ENCODE measurements at places on chromosomes 4 and X. TPM values are rescaled to one million over a fixed set of nuclear protein-coding genes. Genes with fewer than 3 reads are reported as not detected.

VEGFC gene
- 2.8 TPM for total RNA-seq

CXCL6 gene
- total RNA-seq: 1.2 TPM

CFAP99 gene
- total RNA-seq: 30.5 TPM

UGT2B7 gene
- total RNA-seq: not detected

CWH43 gene
- total RNA-seq: not detected

EDNRA gene
- total RNA-seq: 12.3 TPM

MANBA gene
- total RNA-seq: 22.7 TPM

ETDA gene
- not detected for total RNA-seq

GAGE12E gene
- total RNA-seq: 1.2 TPM

NHS gene
- total RNA-seq: 25.7 TPM

NAP1L3 gene
- 37.2 TPM for total RNA-seq

EREG gene
- total RNA-seq: 0.37 TPM

C4orf51 gene
- 0.87 TPM for total RNA-seq

TMEM192 gene
- 16.8 TPM for total RNA-seq

GPR173 gene
- 2.8 TPM for total RNA-seq

SASH3 gene
- 2.0 TPM for total RNA-seq

GYG2 gene
- total RNA-seq: 2.4 TPM

SHOX gene
- 0.06 TPM for total RNA-seq

XAGE5 gene
- 1.5 TPM for total RNA-seq

NLGN3 gene
- 7.6 TPM for total RNA-seq

HHIP gene
- 3.5 TPM for total RNA-seq

GRCh38 chrX:31219174-31219573, 147.3 kb upstream of the FTHL17 start:
- no peak for DNase-seq

DNA sequence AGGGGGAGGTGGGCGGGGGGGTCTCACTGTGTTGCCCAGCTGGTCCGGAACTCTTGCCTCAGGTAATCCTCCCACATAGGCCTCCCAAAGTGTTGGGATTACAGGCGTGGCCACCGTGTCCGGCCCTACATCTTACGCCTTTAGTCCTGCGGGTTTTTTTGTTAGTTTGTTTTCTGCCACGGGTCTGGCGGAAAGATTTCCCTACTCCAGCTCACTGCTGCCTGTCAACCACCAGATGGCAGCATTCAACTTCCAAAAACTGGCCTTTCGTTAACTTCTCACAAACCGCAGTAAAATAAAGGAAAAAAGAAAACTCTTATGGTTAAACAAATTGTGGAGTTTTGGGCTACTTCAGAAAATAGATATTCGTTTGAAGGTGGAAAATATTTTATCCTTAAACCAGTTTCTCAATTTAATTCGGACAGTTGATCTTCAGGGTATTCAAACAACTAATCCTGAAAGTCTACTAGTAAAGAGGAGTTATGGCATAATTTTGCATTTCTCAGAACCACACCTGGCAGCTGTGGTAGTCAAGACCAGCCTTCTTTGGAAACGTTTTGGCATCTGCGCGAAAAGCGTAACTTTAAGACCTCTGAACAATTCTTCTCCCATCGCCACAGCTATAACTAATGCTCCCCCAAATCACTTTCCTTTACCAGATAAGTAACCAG, 41.1 kb downstream of the LUZP4 start:
- peak; percentile 26 for DNase-seq

DNA sequence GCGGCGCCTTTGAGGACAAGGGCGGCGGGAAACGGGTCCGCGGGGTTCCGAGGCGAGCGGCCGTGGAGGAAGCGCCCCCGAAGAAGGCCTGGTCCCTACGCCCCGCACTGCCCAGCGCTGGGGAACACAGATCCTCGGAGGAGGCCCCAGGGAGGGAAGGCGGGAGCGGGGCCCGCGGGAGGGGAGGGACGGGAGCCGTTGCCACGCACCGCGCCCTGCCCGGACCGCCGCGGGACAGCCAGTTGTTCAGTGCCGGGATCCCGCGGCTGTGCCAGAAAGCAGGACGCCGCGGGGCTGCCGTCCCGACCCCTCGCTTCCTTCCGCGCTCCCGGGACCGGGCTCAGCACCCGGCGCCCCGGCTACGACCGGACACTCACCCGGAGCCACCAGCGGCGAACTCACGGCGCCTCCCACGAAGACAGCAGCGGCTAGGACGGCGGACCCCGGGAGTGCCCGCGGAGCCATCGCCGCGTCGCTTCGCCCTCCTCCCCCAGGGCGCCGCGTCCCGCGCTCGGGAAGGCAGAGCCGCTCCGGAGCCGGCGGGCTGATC, 278 bp downstream of the RELL1 start:
- peak; percentile 51 for DNase-seq

- DNase-seq: no peak
These were observed 16.1 kb upstream of the USO1 start for GRCh38 chr4:75708218-75708691.

DNA sequence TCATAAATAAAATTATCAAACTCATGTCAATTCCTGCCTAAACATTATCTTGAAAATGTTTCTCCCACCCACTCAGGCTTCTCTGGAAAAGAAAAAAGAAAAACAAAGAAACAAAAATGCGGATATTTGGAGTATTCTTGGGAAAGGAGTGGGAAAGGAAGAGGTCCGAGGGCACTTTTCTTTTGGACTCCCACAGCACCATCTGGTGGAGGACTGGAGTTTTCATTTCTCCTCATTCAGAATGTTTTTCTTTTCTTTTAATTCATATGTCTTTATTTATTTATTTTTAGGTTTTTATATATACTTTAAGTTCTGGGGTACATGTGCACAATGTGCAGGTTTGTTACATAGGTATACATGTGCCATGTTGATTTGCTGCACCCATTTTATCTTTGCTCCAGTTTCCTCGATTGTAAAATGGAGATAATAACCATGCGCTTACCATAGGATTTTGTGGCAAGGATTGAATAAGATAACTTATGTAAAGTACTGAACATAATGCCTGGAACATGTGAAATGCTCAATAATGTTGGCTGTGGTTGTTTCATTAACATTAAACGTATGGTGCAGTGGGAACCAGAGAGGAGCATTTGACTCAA, 8.0 kb upstream of the KCNE5 start:
- peak; percentile 15 for DNase-seq

- no peak for DNase-seq
These were observed 119.3 kb downstream of the ADAMTS3 start for GRCh38 chr4:72449705-72450104.

GRCh38 chrX:115023811-115024210, 6.4 kb upstream of the IL13RA2 start:
- DNase-seq: no peak

GRCh38 chr4:153268295-153268694, 64.1 kb downstream of the TRIM2 start:
- no peak for DNase-seq

- DNase-seq: no peak
These were observed 1882.9 kb upstream of the AGA start for GRCh38 chr4:179325181-179325580.

DNA sequence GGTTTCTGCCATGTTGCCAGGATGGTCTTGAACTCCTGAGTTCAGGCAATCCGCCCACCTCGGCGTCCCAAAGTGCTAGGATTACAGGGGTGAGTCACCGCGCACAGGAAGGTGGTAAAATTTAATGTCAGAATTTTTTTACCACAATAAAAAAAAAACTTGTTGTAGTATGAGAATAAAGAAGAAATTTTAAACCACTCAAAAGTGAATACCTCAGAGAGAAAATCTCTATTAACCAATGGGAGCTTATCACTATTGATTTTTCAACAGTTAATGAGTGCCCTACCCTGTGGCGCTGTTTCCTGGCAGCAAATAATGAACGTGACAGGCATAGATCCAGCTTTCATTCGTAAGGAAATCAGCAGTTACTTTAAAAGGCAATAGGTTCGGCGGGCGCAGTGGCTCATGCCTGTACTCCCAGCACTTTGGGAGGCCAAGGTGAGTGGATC, 32.7 kb upstream of the SLC25A4 start:
- no peak for DNase-seq

- DNase-seq: no peak
These were observed 40.6 kb upstream of the NAP1L5 start for GRCh38 chr4:88738180-88738579.

- DNase-seq: peak; percentile 44
These were observed 763 bp downstream of the USP38 start for GRCh38 chr4:143185253-143186107.

DNA sequence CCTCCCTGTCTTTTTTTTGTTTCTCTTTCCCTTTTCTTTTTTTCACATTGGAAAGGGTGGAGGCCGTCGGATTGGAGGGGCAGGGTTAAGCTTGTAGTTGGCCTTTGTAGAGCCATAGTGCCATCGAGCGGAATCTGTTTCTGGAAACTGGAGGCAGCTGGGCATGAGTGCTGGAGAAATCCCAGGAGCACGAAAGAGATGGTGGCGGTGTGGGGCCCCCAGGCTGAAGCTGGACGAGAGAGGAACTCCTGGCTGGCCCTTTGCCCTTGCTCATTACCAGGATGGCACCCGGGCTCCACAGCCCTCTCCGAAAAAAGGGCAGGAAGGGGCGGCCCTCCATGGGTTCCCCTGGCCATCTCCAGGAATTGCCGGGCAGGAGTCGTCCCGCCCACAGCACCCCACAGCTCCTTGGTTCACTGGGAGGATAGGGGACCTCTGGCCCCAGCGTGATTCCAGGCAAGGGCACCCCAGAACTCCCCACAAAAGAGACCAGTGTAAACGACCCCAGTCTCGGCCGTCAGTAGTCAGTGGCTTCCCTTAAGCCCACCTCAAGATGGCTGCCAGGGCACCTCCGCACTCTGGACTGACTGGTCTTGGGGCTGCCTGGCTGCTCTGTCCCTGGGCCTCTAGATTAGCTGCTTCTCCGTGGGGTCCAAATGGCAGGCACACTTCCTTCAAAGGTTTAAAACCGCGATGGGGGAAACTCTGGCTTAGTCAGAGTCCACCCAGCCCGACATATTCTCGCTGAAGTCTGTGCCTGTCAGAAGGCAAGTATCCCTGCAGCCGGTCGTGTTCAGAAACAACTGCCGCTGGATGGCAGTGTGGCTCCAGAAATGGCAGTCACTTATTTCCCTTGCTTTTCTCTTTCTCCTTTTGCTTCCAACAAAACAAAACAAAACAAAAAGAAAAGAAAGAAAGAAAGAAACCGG, 74.1 kb downstream of the NBDY start:
- peak; percentile 62 for DNase-seq

DNA sequence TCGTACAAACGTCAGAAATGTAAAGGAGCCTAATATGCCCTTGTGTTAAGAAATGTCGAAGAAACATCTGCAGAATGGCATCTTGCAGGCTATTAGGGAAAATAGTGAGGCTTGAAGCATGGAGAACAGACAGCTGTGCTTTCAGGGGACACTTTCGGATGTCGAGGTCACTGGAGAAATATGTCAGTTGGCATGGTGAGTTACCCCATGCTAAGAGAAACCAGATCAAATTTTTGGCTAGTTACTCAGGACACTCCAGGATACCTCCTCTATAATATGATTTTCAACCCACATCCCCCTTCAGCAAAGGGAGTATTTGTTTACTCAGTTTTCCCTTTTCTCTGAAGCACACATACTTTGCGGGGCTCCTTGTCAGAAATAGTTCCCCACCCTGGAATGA, 171.4 kb downstream of the GPC3 start:
- DNase-seq: no peak

GRCh38 chrX:13215729-13216128, 104.1 kb downstream of the ATXN3L start:
- no peak for DNase-seq

DNA sequence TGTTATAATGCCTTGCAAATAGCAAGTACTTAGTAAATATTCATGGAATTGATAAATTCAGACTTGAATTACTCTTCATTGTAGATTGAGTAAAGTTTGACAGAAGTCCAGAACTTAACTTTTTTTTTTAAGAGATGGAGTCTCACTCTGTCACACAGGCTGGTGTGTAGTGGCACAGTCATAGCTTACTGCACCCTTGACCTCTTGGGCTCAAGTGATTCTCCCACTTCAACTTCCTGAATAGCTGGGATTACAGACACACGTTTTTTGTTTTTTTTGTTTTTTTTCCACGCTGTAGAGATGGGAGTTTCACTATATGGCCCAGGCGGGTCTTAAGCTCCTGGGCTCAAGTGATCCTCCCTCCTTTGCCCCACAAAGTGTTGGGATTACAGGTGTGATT, 32.1 kb downstream of the UBE2K start:
- DNase-seq: no peak

GRCh38 chr4:157226601-157227000, 6.1 kb downstream of the GRIA2 start:
- no peak for DNase-seq

GRCh38 chrX:17374619-17375366, at the start of gene NHS:
NHS (plus strand) TSS chrX:17375200; CDS start chrX:17375758, 558 bp downstream.
- DNase-seq: peak; percentile 80

DNA sequence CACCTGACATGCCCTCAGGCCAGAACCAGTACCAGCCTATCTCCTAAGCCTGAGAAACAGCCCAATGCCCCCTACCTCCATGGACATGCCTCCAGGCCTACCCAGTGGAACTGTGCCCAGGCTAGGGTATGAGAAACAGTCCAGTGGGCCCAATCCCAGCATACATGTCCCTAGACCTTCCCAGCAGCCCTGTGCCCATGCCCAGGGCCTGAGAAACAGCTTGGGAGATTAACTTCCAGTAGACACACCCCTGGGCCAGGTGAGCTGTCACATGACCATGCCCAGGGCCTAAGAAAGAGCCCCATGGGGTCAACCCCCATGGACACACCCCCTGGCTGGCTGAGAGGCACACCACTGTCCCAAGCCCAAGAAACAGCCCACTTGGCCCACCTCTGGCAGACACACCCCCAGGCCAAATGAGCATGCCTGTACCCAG, 78.8 kb downstream of the CBR4 start:
- no peak for DNase-seq

DNA sequence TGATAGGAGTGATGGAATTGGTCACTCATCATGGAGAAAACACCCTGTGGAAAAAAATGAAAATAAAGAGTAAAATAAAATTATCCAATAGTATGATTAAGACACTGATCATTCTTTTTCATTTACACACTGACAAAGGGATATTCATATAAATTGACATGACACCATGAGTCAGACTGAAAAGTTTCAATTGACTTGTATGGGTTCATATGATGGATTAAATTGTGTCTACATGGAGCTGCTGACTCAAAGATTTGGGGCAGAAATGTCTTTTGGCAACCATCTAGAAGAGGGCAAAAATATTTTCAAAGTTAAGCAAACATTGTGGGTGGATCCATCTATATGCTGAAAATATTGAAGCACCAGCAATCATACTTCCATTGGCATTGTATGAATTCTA, 153.4 kb upstream of the PPP3CA start:
- DNase-seq: no peak

- no peak for DNase-seq
These were observed 239.2 kb upstream of the DDX53 start for GRCh38 chrX:22760513-22761057.

GRCh38 chr4:98728871-98729270, 70.5 kb upstream of the TSPAN5 start:
- DNase-seq: no peak

GRCh38 chr4:21655031-21655430, 293.5 kb downstream of the KCNIP4 start:
- no peak for DNase-seq

- DNase-seq: no peak
These were observed 558.5 kb downstream of the IL15 start for GRCh38 chr4:142194905-142195304.

Measured in testis (tissue), 5 donors.